Activated T-cell treated with anti-CD3 and anti-CD28 coated beads, Interleukin-2, amount 50 U/mL, for 4 hours (primary cell): ENCODE measurements at places on chromosomes 6 and 20. TPM values are rescaled to one million over a fixed set of nuclear protein-coding genes. Genes with fewer than 3 reads are reported as not detected.

CSNK2B gene
- 301 TPM for total RNA-seq

TBXT gene
- total RNA-seq: not detected

CCN6 gene
- 0.58 TPM for total RNA-seq

CYB5R4 gene
- 30.9 TPM for total RNA-seq

CFAP61 gene
- not detected for total RNA-seq

FOXA2 gene
- total RNA-seq: not detected

HLA-DMA gene
- total RNA-seq: 5.5 TPM

BPIFB4 gene
- total RNA-seq: not detected

BFSP1 gene
- 0.45 TPM for total RNA-seq

MYO6 gene
- 0.92 TPM for total RNA-seq

MYB gene
- 13.9 TPM for total RNA-seq

KIAA1755 gene
- total RNA-seq: not detected

DNA sequence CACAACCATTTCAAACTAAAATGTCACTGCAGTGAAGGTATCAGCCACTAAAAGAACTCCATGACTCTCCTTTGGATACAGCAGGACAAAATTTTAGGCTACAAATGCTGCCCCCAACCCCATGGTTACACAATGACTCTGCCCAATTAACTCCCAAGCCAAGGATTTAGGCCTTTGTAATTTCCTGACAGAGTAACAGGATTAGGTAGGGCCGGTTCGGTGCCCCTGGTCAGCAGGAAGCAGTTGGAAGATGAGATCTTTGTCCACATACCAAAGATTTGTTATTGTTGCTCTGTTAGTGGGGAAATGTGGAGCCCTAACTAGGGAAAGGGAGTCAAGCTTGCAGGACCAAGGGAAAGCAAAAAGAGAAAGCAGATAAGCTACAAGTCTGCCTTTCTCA, 26.7 kb upstream of the RIPK1 start:
- no peak for DNase-seq

DNA sequence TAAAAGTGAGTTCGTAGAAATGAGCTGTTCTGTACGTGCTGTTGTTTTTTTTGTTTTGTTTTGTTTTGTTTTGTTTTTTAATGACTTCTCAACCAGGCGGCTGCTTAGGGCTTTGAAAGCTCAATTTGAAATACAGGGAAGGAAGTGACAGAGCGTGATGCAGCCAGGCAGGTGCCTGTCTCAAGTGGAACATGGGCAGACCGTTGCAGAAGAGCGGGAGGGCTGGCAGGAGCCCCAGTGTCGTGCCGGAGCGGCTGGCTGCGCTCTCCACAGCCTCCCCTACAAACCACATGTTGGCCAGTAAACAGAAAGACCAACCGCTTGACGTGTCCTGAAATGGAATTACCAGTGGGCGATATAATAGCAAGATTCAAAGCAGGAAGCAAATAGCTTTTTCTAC, 164.9 kb upstream of the RREB1 start:
- no peak for DNase-seq

DNA sequence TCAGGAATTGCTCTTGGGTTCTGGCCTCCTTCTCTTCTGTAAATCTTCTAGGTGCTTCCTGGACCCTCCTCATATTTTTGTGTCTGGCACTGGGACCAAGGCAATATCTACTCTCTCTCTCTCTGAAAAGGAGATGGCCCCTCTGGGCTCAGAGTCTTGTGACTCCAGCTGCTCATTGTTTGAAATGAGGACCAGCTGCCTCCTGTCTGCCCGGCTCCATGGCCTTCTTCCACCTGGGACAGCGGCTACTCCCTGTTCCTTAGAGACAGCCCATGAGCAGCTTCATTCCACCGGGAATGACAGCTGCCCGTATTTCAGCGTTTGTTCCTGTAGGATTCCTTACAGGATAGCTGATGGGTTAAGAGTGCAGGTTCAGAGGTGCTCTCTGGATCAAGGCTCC, 2.9 kb downstream of the TGM3 start:
- DNase-seq: no peak

DNA sequence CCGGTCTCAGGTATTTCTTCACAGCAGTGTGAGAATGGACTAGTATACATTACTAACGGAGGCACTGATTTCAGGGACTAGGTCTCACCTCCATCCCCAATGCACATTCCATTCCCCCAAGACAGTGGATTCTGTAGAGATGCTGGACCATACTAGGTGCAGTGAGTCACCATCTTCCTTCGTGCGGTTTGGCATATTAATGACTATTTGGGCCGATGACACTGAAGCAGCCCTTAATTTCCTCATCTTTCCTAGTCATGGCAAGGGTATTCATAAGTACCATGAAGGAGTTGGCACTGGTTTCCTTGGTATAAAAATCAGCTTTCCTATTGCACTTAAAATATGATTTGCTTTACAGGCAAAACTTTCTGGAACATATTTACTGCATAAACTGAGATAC, 121.4 kb upstream of the TRAF3IP2 start:
- no peak for DNase-seq

GRCh38 chr20:63785691-63786131, 45.4 kb downstream of the ZBTB46 start:
- no peak for DNase-seq

DNA sequence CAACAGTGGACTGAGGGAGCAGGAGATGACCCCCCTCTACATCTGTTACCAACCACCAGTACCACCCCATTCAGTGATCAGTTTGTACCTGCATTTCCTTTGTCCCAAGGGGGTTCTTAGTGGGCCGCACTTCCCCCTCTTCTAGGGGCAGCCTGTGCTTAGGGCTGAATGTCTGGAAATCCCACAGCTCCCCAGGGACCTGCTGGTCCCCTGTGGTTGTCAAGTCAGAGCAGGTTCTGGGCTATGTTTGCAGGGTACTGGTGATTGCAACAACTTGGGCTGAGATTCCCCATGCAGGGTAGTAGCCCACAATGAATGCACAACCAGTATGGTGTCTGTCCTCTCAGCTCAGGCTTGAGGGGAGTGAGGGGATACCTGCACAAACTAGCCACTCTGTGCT, 39.7 kb upstream of the COL10A1 start:
- no peak for DNase-seq

- DNase-seq: no peak
Measured at GRCh38 chr6:45712786-45713185, 302.9 kb downstream of the CLIC5 start.

GRCh38 chr6:163712566-163712961, 298.0 kb downstream of the QKI start:
- no peak for DNase-seq

- DNase-seq: no peak
Measured at GRCh38 chr6:7758456-7758855, 32.6 kb downstream of the BMP6 start.

- no peak for DNase-seq
Measured at GRCh38 chr20:17456279-17456678, 74.9 kb downstream of the BFSP1 start.

DNA sequence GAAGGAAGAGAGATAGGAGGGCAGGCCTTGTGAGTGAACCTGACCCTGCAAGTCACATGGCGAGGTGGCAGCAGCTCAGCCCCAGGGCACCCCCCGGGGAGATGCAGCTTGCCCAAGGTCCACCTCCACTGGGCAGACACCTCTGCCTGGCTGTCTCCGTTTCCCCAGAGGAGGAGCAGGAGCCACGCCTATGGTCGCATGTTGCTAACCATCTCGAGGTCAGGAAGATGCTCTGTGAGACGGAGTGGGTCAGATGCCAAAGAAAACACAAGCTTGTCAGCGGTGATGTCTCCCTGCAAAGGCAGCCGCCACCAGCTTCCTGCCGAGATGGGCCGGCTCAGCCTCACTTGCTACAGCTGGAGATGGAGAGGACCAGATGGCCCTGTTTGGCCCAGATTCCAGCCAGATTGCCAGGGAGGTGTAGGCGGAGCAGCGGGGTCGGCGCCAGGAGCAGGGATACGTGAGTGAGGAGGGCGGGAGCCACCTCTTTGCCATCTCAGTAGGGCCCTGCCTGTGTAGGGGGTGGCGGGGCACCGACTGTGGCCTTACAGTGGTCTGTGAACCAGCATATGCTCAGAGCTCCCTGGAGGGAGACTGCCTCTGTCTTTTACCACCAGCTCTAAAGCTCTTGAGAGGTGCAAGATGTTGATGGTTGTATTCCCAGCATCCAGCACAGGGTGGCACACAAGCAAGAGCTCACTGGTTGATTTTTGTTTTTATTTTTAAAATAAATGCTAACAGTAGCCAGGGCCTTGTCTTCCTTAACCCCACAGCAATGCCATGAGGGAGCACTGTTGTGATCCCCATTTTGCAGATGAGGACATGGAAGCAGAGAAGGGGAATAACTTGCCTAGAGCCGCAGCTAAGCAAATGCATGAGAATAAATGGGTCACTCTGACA, 42.9 kb upstream of the FAM83D start:
- DNase-seq: no peak

- no peak for DNase-seq
Measured at GRCh38 chr6:55286824-55287223, 40.4 kb upstream of the GFRAL start.

DNA sequence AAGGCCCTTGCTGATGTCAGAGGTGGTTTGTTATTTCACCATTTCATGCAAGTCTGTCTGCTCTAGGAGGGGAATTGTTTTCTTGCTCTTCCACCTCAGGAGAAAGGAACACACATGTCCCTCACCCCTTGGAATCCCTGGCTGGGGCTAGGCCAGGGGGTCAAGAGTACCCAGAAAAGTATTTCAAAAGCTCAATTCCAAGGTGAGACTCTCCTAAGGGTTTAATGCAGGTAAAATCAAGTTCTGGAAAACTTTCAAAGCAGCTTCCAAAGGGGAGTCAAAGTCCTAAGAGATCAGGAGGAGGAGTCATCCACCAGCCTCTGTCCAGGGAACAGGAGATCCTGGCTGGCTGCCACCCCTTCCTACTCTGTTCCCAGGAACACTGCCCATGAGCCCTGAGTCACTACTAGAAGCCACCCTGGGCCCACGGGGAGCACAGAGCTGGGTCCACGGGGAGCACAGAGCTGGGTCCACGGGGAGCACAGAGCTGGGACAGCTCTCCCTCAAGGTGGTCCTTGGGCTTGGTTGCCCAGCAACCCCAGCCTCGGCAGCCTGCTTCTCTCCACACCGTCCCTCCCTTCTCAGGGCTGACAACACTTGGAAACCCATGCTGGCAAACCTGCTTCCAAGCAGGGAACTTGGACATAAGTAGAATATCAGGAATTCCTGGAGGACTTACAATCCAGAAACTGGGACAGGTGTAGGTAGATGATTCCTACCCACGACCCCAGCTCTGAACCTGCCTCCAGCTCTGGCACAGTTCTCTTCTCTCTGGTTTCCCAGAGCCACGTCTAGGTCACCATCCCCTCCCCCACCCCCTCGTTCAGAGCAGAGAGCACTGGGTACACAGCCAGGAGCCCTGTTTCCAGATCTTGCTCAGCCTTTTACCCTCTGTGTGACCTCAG, 35.3 kb upstream of the CDKN1A start:
- DNase-seq: no peak

GRCh38 chr6:139174961-139175360, 40.1 kb downstream of the HECA start:
- no peak for DNase-seq

DNA sequence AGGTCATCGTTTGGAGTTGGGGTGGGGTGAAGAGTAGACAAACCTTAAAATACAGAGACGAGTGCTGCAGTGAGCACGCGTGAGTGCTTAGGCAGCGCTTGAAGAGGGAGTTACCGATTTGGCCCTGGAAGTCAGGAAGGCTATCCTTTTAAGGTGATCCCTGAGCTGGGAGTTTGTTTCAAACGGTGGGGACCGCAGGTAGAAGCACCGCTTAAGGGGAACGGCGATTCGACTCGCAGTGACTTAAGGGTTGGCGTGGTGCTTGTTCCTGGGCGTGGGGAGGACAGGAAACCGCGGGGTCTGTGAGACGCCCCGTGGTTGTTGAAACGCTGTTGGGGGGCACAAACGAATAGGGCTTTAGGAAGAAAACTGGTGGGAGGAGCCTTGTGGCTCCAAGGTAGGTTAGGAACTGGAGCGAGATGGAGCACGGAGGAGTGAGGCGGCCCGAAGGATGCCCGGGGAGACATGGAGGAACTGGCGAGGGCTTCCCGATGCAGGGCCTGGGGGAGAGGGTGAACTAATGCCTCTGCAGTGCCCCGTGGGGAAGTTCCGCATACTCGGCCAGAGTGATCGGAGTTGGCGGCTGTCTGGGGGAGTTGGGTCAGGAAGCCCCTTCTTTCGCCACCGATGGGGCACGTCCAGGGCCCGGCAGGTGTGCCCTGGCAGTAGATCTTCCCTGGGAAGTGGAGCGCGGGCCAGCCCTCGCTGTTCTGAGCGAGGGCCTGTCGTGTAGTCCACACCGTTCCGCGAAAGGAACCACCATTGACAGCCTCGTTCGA, 1.3 kb upstream of the CDYL start:
- peak; percentile 11 for DNase-seq

GRCh38 chr6:44851176-44851575, 463.7 kb downstream of the CDC5L start:
- no peak for DNase-seq

GRCh38 chr6:49462071-49462470, 982 bp downstream of the MMUT start:
- no peak for DNase-seq

DNA sequence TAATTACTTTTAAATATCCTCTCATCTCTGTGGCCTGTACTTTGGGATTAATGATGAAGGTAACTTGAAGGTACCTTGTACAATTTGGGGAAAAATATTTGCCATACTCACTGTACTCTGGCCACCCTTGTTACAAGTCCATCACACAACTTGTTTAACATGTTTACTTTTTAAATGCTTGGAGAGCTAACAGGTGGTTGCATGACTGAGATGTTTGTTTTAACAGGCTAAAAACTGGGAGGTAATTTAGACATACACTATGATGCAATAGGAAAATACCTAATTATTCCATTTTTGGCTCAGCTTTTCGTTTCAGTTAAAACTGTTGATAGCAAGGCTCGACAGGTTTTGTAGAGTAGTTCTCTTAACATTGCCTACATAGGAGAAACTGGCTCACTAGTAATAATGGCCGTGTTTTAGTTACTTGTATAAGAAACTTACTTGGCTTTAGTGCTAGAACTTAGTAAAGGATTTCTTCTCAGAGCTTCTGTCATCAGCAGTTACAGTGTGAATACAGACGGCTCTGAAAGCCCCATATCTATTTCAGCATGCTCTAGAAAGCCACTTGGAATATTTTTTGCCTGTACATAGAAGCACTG, 489.8 kb upstream of the SOX4 start:
- DNase-seq: no peak

GRCh38 chr20:36493051-36493800, 48.1 kb upstream of the MYL9 start:
- DNase-seq: no peak

DNA sequence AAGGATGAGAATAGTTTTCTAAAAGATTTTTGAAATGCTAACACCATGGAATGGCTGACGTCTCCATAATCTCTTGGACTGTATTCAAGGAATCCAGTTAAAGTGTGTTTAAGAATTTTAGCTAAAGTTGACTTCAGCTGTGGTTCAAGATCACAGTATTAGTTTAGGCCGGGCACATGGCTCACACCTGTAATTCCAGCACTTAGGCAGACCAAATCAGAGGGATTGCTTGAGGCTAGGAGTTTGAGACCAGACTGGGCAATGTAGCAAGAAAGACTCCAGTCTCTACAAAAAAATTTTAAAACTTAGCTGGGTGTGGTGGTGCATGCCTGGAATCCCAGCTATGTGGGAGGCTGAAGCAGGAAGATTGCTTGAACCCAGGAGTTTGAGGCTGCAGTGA, 68.2 kb downstream of the RFPL4B start:
- DNase-seq: no peak

GRCh38 chr20:64065974-64066343, 3.0 kb downstream of the TCEA2 start:
- DNase-seq: no peak
